ENCODE measurements at places on chromosomes 5 and 9. TPM values are rescaled to one million over a fixed set of nuclear protein-coding genes. Genes with fewer than 3 reads are reported as not detected.

DNA sequence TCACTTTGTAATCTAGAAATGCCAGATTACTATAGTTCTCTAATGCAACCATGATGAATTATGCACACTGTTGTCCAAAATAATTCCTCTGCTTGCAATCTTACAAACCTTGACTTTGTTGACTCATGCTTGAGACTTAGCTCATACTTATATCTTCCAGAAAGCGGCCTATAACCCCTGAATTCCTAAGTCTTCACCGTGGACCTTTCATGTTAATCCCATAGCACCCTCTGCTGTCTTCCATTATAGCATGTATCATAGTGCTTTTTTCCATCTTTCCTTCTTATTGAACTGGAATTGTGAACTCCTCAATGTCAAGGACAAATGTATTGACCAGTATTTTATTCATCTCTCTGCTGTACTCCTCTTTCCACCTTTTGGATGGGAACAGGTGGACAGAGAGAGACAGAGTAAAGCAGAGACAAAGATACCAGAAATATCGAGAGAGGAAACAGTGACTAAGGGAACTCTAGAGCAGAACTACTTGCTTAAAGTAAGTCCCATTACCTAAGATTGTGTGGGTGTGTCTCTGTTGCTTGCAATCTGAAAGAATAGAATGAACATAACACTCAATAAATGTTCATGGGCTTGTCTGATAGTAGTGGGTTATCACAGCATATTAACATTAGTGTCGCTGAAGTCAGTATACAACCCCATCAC, 110.0 kb downstream of the LURAP1L start:
- no peak for DNase-seq

Gene SLC25A2
- total RNA-seq = 1.00 TPM

DNA sequence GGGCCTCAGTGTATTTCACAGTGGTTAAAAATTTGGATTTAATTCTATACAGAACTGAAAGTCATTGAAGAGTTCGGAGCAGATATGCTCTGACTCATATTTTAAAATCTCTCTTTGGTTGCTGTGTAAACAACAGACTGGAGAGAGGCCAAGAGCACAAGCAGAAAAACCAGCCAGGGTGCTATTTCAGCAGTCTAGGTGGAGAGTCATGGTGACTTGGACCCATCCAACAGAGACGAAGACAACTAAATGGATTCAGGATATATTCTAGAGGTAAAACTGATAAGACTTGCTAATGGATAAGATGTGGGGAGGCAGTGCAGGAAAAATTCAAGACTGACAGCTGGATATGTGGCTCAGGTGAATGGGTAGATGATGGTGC, 168.9 kb downstream of the MAPKAP1 start:
- no peak for DNase-seq

DNA sequence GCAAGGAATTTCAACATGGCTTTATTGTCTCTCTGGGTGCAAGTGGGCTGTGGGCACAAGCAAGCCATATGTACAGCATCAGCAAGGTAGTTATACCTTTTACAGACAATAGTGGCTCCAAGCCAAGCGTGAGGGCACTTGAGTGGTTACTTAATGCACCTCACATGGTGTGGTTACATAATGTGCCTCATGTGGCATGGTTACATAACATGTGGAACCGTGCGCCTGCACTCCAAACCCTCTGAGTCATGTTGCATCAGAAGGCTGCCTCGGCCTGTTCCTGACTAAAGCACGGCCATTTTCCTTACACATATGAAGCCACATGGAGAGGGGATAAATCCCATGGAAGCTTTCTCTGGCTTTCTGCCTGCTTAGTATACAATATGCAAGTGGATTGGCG, 150.9 kb downstream of the OSTF1 start:
- no peak for DNase-seq

Gene LCN12
- total RNA-seq = 0.88 TPM

Gene SNCAIP
- total RNA-seq = 3.8 TPM

DNA sequence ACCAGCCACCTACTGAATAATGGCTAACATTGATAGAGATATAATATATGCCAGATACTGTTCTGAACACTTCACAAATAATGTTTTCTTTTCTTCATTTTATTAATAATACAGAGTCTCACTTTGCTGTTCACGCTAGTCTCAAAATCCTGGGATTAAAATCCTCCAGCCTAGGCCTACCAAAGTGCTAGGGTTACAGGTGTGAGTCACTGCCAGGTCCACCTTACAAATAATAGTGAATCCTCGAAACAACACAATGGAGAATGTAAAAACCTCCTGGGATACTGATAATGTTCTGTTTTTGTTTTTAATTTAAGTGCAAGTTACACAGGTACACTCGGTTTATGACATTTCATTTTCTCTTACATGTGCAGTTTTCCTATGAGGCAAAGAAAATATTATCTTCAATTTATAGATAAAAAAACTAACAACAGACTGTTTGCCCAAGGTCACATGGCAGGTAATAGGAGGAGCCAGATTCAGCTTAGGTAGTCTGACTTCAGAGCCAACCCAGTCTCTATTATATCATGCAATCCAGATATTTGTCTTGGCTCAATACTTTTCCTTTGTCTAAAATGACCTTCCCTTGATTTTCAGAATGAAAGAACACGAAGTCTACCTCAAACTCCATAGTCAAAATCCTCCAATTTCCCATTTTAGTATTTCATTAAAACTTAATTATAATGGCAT, 7.8 kb downstream of the ZFR start:
- DNase-seq = no peak

GRCh38 chr5:36820900-36821299, 55.7 kb upstream of the NIPBL start:
- DNase-seq = no peak

DNA sequence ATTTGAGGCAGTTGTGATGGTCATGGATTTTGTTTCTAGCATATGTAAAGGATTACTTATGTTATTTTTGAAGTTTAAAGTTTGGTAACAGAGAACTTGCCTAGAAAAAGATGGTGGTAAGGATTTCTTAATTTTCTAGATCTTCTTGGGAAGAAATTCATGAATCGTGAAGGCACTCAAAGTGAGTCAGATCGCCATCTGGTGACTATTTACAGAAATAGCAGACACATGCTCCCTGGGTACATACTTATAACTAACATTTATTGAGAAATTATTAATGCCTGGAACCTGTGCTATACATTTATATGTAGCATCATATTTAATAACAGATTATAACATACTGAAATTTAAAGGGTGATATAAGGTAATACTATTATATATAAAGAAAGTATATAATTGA, 299.7 kb downstream of the IZUMO3 start:
- no peak for DNase-seq

Gene NEUROG1
- total RNA-seq = not detected

- peak; percentile 74 for DNase-seq
Measured at GRCh38 chr9:93676310-93677047, 100.1 kb downstream of the PHF2 start.

Gene TAF11L5
- total RNA-seq = not detected

- no peak for DNase-seq
Measured at GRCh38 chr5:14744296-14745187, 80.0 kb downstream of the OTULIN start.

DNA sequence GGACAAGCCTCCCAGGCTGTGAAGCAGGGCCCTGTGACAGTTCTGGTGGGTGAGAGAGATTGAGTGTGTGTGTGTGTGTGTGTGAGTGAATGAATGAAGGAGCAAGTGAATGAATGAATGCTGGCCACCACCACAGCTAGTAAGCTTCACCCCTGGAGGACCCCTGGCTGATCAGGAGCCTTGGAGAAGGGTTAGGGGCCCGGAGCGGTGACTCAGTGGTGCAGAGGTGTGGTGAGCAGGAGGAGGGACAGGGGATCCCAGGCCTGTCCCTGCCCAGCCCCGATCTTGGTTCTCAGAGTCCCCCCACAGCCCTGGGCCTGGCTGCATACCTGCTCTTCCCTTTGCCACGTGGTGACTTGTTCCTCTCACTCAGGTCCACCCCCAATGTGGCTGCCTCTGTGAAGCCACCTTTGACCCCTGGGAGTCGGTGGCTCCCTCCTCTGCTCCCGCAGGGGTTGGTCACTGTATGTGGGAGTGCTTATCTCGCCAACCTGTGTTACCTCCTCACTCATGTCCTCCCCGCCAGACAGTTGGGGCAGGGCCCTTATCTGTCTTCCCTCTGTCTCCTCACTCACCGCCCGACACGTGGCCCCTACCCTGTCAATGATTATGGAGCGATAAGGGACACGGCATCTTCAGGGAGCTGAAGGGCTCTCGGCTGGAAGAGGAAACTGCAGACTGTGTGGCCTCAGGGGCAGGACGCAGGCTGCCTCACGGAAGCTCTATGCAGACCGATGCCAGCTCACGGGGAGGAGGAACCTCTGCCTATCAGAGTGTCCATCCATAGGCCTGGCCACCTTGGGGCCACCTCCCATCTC, 99.9 kb upstream of the PITX1 start:
- DNase-seq = peak; percentile 67

DNA sequence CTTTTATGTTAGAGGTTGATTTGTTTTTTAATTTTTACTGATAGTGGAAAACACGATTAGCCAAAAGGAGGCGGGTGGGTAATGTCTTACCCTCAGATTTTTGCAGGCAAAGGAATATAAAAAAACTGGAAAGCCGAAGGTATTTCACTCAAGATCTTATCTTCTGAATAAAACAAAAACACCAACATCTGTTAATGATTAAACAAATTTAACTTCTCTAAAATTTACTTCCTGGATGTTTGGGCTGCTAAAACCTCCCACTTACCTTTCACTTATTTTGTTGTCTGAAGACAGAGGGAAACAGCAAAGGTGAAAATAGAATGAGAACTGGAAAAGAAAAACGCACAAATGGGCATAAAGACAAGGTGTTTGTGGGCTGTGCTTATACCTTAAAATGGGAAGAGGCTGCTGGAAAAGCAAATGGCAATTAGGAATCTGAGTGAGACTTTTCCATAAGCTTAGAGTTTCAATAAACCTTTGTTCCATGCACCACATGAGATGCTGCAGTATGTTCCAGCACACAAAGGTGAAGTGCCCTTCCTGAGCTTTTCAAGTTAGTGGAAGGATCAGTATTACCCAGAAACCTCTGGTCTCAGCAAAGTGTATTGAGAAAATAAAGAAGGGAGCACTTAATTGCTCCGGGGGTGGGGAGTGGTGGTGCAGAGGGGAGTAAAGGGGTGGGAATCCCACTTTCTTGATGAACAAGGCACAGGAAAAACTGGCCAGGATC, 298.3 kb downstream of the BNC2 start:
- DNase-seq = no peak

Gene EPB41L4A
- total RNA-seq = 13.0 TPM

Gene PCDHB6
- 0.95 TPM for total RNA-seq

DNA sequence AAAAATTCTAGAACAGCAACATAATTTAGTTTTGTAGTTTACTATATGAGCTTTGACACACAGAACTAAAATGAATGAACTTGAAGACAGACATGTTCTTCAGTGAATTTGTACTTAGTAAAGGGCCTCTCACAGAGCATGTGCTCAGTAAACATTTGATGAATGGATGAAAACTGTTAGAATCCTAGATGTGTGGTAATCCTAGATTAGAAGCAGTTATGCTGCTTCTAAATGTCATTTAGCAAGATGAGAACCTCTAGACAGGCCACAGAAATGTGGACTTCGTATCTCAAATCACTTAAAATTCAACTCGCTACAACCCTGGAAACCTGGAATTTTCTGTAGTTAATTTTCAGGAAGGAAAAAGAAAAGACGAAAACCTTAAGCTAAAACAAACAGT, 8.5 kb downstream of the GOLPH3 start:
- DNase-seq = no peak

DNA sequence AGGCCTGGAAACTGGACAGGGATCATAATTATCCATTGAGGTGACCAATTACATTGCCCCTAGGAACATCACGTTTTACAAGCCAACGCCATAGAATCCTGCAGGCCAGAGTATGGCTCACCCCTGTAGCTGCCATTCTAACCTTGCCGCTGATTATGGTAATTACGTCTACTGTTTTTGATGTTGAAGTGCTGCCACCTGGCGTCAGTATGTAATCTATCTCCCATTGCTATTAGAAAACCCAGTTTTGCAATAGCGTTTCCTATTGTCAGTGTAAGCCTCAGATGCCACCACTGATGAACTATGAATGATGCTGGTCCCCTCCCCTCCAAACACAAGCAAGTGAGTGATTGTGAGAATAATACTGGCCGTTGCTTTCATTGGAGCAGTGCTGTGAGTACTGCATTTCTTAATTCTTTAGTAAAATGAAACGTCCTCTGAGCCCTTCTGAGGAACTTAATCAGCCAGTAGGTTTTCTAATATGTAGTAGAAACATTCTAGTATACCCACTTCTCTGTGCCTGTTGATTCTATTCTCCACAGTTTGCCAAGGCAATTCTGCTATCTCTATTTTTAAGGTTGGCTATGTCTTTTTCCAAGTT, 100.5 kb upstream of the NMUR2 start:
- DNase-seq = no peak

Gene SEMA4D
- 14.1 TPM for total RNA-seq

DNA sequence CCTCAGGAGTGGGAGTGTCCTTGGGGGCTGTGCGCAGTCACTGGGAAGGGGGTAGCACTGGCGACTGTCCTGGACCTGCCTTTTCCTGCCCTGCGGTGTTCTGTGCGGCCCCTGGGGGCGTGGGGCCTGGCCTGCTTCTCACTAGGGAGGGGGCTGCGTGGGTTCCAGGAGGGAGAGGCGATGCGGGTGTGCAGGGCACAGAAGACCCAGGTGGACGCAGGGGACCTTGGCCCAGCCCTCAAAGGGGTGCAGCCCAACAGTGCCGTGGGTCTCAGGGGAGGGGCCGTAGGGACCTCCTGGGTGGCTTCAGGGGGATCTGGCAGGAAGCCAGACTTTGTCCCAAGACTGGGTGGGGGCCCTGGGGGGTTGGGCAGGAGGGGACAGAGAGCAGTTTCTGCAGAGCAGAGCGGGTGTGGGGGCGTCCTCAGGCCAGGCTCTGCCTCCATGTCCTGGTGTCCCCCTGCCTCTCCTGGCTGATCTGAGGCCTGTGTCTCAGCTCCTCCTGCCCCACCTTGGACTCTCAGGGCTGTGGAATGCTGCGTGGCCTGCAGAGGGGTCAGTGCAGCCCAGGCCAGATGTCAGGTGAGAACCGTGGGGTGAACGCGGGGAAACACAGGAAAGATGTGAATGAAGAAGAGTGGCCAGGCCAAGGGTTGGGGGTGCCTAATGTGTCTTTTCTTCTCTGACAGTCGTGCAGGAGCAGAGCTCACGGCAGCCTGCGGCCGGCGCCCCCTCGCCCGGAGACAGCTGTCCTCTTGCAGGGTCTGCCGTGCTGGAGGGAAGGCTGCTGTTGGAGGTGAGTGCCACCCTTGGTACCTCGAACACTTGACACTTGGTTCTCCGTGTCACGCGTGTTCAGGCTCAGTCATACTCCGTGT, 54.6 kb downstream of the AHRR start:
- peak; percentile 80 for DNase-seq

Gene BRINP1
- total RNA-seq = 2.5 TPM

- peak; percentile 64 for DNase-seq
Measured at GRCh38 chr5:179158556-179158955, 98.4 kb downstream of the ZNF354C start.

GRCh38 chr5:130052752-130053151, 148.5 kb downstream of the CHSY3 start:
- no peak for DNase-seq

- no peak for DNase-seq
Measured at GRCh38 chr5:90558344-90559192, at the start of gene ADGRV1. ADGRV1 (plus strand) TSS chr5:90558797; CDS start chr5:90558896, 99 bp downstream.

DNA sequence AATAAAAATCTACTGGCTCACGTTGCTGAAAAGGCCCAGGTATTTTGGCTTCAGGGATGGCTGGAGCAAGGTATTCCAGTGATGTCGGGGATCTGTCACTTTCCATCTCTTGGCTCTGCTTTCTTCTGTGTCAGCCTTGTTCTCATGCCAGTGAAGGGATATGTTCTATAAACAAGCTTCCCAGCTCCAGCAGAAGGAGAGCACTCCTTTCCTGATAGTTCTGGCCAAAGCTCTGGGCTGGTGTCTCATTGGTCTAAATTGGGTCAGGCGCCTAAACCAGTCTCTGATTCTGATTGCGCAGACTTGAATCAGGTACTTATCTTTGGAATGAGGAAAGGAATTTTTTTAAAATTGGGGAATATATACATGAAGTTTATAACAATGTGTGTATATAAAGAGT, 5.1 kb downstream of the SNX30 start:
- no peak for DNase-seq

All from posterior vena cava (tissue), 2 donors.